Stimulated activated CD4-positive, alpha-beta T cell treated with anti-CD3 and anti-CD28 coated beads, Interleukin-4, amount 100 ng/mL, for 24 hours (primary cell): ENCODE measurements at places on chromosomes 16 and 17.
A peak's percentile ranks its signal among the peaks of the same experiment; 100 is the strongest.

DNA sequence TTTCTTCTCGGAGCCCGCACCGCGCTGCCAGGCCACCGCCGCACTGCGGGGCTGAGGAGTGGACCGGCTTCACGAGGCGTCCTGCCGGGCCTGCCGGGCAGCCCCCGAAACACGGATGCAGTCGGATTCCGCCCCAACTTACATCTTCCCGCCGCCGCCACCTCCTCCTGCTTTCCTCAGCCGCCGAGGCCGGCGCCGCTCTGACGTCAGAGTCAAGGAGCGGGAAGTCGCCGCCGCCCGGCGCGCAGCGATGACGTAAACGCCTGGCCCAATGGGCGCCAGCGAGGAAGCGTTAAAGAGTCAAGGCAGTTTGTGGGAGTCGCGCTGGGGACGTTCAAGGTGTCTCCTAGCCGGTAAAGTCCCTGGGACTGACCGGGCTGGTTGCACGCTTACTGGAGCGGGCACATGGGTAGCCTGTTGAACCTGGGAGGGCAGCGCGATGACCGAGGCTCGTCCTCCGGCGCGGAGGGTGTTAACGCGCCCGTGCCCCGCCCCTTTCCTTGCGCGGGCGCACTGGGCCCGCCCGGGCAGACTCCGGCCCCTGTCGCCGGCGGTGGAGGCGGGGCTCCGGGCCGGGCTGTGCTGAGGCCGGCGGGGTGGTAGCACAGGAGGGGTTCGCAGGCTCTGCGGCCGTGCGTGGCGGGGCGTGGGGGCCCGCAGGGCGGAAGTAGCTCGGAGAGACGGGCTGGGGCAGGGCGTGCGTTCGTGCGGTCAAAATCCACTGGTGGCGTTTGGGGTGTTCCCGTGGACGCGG, at the start of gene RNPS1:
Gene RNPS1, minus strand, starts transcription at position 214 of the 754 bp plus-strand sequence. CDS start 3,483 bp downstream, outside the sequence.
- peak; percentile 95 for DNase-seq

GRCh38 chr16:86277221-86277620, 233.1 kb upstream of the FOXF1 start:
- DNase-seq: no peak

DNA sequence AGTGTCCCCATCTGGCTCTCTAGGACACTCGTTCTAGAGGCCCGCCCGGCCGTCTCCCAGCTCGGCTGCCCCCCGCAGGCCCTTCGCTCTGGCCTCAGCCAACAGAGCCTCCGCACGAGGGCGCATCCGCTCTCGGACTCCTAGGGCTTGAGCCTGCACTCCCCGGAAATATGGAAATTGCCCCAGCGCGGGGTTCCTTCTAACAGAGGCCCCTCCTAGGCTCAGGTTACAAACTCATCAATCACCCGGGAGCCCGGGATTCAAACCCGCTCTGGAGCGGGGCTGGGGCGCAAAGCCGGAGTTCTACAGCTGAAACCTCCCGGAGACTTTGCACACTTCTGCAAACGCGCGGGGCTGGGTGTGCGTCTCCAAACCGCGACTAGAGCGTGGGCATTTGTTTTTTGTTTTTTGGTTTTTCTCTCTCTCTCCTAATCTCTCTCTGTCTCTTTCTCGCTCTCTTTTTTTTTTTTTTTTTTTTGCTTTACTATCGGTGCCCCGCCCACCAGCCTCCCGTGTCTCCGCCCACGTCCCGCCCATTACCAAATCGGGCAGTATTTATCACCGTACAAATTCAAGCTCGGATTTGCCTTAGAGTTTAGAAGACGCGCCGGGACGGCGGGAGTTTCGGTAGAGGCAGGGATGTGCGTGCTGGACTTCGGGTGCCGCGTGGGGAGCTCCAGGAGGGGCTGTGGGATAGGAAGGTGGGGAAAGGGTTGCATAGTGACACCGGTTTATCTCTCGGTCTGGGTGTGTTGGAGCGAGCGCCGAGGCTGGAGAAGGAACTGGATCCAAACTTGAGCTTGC, 2.4 kb upstream of the FOXL1 start:
- peak; percentile 46 for DNase-seq

DNA sequence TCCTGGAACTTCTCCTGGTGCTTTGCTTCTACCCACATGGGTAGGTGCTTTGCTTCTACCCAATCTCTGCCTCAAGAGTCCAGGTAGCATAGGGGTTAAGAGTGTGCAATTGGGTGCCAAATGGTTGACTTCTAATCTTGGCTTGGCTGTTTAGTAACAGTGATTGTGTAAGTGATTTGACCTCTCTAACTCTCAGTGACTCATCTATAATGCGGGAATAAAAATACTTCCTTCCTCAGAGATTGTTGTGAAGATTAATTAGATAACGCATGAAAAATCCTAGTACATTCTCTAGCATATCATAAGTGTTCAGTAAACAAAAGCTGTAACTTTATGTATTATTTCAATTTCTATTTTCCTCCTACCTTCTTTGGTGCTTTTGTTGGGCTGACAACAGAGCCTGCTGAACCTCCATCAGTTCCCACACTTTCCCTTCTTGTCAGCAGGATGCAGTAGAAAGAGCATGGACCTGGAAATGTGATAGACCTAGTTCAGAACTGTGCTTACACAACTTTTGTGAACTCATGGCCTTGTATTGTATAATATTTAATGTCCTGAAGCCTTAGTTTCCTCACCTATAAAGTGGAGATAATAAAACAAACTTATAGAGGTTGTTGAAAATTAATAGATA, 72.9 kb upstream of the SMIM36 start:
- DNase-seq: no peak

DNA sequence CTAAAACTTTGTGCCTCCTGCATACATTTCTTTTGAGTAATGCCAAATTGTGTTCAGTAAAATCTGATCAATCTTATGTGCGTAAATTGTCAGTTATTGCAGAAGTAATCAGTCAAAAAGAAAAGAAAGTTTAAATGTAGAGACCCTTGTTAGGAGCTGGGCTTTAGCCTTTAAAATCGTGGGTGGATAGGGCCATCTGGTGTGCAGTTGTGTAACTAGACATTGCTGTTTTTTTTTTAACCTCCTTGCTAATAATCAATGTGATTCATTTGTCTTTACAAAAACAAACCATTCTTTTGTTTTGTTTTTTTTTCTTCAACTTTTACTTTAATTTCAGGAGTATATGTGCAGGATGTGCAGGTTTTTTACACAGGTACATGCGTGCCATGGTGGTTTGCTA, 5.3 kb upstream of the WWOX start:
- no peak for DNase-seq

DNA sequence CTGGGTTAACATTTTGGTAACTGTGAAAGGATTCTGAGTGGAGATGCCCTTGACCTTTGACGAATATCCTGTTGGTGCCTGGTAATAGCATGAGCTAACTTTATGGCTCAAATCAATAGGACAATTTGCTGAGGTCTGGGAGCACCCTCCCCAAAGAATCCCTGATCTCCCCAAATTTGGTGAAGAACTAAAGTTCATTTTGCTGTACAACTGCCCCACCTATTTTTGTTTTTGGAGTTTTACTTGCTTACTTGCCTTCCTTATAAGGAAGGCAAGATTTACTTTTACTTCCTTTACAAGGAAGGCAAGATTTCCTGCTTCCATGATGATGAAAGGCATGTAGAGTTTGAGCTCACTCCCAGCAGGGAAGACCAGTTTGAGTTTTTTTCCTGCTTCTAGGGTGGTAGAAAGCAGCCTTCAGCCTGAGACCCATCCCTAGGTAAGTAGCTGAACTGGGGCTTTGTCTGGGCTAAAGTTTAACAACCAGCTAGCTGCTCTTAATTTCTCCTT, 2.8 kb downstream of the KRTAP4-9 start:
- no peak for DNase-seq

- no peak for DNase-seq
Observed at GRCh38 chr16:53129281-53130158, 74.7 kb downstream of the CHD9 start.

GRCh38 chr17:70642059-70642458, 472.7 kb downstream of the KCNJ2 start:
- no peak for DNase-seq

- no peak for DNase-seq
Observed at GRCh38 chr17:82287868-82288801, 14.6 kb upstream of the CSNK1D start.

DNA sequence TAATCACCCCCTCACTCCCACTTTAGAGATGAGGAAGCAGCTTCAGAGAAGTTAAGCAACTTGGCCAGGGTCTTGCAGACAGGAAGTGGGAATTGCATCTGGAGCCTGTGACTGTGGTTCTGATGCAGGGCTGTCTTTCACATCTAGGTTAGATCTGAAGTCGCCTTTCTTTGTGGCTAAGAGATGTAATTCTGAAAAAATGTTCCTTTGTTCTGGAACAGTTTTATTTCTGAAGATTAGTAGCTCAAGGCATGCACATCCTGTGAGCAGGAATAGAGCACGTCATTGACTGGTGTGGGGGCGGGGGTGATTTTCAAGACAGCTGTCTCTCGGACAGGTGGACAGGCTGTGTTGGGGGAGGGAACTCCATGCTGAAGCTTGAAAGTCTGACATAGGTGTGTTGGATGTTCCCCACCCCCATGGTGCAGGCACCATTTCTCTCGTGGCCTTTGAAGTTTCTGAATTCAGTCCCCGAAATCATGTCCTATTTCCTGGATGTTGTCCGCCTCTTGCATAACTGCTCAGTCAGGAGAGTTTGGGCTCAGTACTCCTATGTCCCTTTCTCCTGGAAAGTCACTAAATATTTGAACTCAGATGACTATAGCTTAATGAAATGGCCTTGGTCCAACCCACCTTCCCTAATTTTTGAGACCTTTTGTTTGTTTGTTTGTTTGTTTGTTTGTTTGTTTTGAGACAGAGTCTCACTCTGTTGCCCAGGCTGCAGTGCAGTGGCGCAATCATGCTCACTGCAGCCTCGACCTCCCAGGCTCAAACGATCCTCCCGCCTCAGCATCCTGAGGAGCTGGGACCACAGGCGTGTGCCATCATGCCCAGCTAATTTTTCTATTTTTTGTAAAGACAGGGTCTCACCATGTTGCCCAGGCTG, 21.0 kb upstream of the HERPUD1 start:
- DNase-seq: peak; percentile 19

- DNase-seq: no peak
Observed at GRCh38 chr17:30091121-30091670, 25.4 kb upstream of the NSRP1 start.

DNA sequence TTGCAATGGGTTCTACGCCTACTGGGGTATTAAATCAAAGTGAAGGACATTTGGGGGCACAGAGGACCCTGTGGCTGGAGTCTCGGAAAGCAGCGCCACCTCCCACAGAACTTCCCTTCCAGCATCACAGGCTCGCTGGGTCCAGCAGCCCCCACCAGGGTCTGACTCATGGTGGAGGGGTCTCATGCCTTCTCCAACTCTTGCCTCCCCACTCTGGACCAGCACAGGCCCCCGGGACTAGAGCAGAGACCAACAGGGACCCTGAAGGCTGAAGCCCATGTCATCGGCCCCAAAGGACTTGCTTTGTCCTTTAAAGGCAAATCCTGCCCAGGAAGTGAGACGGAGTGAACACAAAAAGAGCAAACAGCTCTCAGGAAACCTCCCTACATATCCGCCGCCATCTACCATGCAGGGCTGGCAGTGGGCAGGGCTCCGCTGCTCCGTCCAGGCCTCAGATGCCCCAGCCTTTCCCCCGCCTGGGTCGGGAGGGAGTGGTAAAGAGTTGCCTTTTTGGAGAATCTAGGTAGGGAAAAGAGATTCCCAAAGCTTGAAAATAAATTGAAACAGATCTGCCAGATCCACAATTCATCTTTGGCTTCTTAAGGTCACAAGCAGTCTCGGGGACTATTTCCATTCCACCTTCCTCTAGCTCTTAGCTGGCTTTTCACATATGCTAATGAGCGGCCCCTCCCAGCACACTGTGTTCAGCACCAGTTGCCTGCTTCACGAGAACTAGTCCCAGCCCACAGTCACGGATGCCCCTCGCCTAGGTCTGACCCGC, 2.1 kb upstream of the GPRC5C start:
- no peak for DNase-seq

DNA sequence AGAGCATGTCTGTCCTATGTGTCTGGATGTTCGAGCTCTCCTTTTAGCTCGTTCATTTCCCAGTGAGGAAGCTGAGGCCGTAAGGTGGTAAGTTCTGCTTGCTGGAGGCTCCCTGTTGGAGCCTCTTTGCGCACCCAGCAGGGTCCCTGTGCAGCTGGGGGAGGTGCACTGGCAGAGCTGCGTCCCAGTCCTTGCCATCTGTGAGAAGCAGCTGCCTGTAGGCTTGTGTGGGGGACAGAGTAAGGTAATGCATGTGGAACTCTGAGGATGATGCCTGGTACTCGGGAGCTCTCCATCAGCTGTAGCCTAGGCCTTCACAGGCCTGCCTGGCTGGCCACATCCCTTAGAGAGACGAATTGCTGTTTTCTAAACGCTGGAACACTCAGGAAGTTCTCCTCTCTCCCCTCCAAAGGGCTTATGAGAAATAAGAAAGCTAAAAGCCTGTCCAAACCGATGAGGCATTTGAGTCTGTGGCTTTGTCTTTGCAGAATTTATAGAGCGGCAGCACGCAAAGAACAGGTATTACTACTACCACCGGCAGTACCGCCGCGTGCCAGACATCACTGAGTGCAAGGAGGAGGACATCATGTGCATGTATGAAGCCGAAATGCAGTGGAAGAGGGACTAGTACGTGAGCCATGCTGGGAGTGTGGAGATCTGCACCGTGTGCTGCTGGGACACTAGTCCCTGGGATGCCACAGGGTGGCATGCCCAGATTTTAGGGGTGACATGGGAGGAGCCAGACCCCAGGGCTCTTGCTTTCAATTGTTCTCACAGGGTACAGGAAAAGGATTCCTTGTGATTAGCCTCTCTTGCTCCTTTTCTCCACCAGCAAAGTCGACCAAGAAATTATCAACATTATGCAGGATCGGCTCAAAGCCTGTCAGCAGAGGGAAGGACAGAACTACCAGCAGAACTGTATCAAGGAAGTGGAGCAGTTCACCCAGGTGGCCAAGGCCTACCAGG, 1.6 kb downstream of the NDUFB10 start:
- peak; percentile 67 for DNase-seq

DNA sequence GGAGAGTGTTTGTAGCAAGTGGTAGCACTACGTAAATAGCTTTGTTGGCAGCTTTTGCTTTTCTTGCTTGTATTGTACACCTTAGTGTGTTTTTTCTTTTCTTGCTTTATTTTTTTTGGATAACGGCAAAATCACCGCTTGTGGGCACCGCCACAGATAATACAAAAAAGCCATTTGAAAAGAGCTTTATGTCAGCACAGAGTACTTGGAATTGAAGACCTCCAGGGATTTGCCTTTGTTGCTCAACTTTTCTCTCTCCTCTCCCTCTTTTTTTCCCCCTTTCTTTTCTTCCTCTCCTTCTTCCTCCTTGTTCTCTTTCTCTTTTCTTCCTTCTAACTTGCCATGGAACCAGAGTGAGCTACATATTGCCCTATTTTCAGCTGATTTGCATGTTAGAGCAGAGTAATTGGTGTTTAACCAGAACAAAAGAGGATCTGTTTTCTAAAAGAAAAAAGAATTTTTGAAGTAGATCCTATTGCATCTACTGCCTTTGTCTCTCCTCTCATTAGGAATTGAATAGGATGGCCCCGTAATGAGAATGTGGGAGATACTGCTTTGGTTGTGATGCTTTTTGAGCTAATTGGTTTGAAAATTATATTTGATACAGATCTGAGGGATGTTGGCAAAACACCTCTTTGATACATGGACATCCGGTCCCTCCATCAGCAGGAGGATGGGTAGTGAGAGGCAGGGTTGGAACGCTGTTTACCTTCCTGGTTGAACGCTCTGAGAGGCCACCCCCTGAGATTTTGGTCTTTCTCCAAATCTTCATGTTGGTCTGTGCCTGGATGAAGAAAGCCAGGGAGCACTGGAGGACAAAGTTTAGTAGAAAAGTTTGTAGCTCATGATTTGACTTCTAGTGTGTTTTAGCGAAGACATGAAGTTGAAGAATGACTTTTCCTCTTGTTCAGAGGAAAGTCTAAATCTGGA, 85.6 kb downstream of the MSI2 start:
- no peak for DNase-seq
